Hepatocyte (in vitro differentiated cells): ENCODE measurements at places on chromosomes 2 and 18. TPM values are rescaled to one million over a fixed set of nuclear protein-coding genes. Genes with fewer than 3 reads are reported as not detected.

C2orf15 gene
- 5.9 and 10.0 TPM in 2 replicates for total RNA-seq

DNA sequence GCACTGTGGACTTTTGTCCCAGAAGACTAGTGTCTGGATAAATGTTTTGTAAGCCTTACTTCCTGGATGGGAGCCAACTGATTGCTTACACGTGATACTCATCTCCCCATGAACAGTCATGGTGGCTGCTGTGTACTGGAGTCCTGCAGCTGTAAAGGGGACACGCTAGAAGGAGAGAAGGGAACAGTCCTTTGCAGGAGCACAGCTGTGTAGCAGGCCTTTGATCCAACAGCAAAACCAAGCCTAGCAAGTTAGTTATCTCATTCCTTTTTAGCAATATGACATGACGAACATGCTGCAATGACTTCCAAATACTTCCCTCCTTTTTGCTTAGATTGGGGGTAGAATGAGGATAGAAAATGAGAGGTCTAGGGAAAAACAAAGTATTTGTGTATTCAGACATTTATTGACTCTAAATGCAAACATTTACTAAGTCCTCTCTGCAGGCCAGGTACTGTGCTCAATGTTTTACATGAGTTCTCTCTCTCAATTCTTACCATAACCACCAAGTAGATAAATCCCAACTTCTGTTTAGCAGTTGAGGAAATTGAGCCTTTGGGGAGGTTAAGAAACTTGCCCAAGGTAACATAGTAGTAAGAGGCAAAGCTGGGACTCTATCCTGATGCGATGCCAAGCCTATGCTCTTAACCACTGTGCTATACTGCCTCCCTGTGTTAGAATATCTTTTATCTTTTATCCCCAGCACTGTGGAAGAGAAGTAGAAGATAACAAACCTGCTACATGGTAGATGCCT lies 55.4 kb upstream of the CD28 start:
- peak; percentile 85 for DNase-seq

- no peak for DNase-seq
These were observed 11.6 kb downstream of the NFE2L2 start for GRCh38 chr2:177252808-177253531.

KIAA2012 gene
- 0.27 TPM in 1 of 2 replicates, not detected in the other for total RNA-seq

- DNase-seq: peak; percentile 74
These were observed 222.8 kb downstream of the SOX11 start for GRCh38 chr2:5914811-5915611.

PFN4 gene
- total RNA-seq: 0.24 and 1.2 TPM in 2 replicates

KCNG3 gene
- 0.28 and 0.57 TPM in 2 replicates for total RNA-seq

SERPINB12 gene
- not detected in 2 replicates for total RNA-seq

DNA sequence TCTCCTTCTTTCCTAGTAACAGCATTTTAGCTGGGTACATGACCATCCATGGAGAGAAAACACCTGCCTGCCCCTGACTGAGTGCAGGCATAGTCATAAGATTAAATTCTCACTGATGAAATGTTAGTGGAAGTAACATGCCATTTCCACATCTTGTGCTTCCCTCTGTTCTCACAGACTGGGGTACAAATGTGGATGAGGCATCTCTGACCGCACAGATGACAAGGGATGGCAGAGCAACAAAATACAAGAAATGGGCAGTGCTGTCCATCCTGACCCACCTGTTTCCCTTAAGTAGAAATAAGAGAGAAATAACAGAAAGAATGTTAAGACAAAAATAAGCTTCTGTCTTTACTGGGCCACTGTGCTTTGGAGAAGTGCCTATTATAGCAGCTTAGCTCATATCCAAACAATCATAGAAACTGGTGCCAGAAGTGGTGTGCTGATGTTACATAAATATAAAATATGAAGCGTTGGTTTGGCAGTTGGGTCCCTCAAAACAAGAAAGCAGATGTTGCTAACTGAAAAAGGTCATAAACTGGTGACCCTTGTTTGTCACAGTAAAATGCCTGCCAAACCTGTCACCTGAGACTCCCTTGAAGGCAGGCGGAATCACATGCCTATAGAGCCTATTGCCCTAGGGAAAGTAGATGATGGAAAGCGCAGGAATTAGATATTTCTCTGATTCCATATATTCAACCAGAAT lies 72.4 kb upstream of the CCDC150 start:
- DNase-seq: no peak

- DNase-seq: peak; percentile 30
These were observed 47.5 kb downstream of the ZNF638 start for GRCh38 chr2:71379086-71379485.

- no peak for DNase-seq
These were observed 4.4 kb downstream of the SIGLEC15 start for GRCh38 chr18:45829855-45830254.

DNA sequence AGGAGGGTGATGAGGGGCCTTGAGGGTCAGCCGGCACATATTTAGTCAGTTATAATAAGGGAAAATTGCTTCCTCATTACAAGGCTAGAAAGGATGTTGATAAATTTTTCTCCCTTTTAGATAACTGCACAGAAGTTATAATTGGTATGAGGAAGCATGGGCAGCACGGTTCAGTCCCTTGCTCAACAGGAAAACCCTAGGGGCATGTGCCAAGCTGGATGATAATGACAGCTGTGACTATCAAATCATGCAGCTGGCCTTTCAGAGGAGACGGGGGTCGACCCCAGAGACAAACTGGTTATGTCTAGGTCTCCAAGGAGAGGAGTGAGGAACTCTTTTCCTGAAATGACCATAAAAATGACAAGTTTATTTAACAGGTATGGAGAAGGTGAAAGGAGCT lies 448.1 kb upstream of the VRK2 start:
- DNase-seq: no peak

DNA sequence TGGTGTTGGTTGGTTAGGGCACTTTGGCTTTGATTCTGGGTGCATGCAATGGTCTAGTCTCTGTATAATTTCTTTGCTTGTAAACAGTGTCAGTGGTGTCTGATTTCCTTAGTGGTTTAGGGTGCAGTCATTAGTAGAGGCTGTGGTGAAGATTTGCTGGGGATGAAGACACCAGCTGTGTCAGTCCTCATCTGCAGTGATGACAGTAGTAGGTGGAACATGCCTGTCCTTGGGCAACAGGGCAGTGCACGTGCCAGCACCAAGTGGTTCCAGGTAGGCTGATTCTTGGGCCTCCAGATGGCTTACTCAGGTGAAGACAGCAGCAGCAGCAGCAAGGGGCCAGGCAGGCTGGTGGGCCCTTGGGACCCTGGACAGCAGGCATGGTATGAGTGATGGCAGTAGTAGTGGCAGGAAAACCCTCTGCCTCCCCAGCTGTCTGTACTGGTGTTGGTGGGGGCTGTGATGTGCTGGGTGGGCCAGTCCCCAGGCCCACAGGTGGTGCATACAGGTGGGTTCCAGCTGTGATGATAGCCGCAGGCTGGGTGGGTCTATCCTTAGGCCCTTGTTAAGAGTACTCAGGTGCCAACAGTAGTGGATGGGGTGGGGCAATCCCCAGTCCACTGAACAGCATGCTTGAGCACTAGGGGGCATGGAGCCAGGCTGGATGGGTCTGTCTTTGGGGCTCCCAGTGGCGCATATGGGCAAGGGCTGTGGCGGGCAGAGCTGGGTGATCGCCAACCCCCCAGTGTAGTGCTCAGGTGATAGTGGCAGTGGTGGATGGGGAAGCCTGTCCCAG lies 140.7 kb upstream of the THUMPD2 start:
- no peak for DNase-seq

RGPD5 gene
- 17.7 and 46.3 TPM in 2 replicates for total RNA-seq

- peak; percentile 3 for DNase-seq
These were observed 59.9 kb downstream of the ADI1 start for GRCh38 chr2:3459185-3460015.

STAT4 gene
- 6.1 and 6.6 TPM in 2 replicates for total RNA-seq

AQP12A gene
- total RNA-seq: not detected in 2 replicates

NT5C1B gene
- total RNA-seq: not detected in 2 replicates

GRCh38 chr2:239587841-239588240 lies 187.0 kb upstream of the HDAC4 start:
- no peak for DNase-seq

SFXN5 gene
- 25.7 and 34.6 TPM in 2 replicates for total RNA-seq

ASXL3 gene
- 6.9 and 8.7 TPM in 2 replicates for total RNA-seq

GRCh38 chr2:71555798-71556454 lies 102.6 kb downstream of the DYSF start:
- no peak for DNase-seq

RSAD2 gene
- 1.3 and 1.6 TPM in 2 replicates for total RNA-seq

DNA sequence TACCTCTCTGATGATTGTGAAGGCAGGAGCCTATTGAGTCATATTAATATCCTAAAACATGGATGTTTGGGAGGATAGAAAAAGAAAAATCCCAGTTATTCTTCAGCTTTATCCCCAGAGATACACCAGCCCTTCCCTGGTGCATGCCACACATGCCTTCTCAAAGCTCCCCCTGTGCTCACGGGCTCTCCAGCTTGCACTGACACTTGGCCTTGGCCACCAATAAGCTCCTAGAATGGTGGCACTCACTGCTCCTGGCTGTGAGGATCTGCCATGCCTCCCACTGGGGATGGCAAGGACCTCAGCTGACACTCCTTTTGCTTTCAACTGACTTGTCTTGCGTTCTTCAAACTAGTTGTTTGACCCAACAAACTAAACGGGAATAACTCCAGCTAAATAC lies 15.9 kb downstream of the SLC14A1 start:
- no peak for DNase-seq

NEU4 gene
- total RNA-seq: 6.8 and 9.3 TPM in 2 replicates

G6PC2 gene
- not detected in 2 replicates for total RNA-seq

PRSS56 gene
- not detected in 2 replicates for total RNA-seq

ST8SIA3 gene
- total RNA-seq: 0.03 and 0.04 TPM in 2 replicates

DNA sequence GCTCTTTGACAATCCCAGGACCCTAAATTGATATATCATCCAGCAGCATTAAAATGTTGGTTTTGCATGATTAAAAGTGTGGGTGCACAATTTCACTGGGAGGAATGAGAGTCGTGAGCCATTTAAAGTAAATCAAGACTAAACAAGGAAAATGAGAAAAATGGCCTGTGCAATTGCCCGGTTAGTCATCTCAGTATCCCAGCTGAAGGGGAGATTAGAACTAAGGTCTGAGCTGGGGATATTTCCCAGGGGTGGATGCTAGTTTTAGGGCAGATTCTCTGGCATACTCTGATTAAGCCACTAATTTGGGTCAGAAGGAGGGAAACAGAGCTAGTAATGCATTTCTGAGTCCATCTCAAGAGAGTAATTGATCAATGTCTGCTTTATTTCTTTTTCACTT lies 177.2 kb downstream of the EN1 start:
- no peak for DNase-seq

DNA sequence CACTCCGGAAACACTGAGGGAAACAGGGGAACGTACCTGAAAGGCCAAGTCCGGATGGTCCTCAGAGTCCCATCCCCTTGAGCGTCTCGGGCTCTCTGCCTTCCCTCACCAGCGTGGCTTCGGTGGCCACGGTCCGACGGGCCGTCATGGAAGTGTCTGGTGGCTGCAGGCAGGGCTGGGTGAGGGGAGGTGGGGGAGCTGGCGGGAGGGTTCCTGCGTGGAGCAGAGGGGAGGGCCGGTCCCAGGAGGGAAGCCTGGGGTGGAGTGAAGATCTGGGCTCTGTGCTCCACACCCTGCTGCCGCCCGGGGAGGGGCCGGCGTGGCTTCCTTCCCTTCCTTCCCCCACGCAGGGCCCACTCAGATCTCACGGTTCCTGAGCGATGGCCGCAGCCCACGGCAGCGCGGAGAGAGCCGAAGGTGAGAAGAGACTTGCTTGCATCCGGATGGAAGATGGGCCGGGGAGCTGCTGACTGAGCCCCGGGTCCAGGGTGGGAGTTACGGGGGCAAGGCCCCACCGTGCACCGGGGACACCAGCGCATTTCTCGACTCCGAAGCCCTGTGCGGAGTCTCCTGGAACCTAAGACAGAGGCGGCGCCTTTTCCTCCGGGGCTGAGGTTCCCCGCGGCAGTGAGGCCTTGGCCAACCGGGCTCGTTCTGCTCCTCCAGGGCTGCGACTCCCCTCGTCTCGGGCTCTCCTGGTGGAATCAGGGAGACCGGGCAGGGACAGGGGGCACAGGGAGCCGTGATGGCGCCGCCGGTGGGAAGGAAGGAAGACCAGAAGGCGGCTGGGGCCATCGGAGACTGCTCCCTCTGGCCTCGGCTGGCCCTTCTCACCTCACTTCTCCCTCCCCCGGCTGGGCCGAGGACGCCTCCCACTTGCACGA lies 49.1 kb downstream of the KCNF1 start:
- DNase-seq: no peak

- DNase-seq: no peak
These were observed 160.7 kb upstream of the ZSWIM2 start for GRCh38 chr2:187009483-187010239.

GRCh38 chr2:150866431-150866830 lies 379.0 kb upstream of the RND3 start:
- no peak for DNase-seq

DNA sequence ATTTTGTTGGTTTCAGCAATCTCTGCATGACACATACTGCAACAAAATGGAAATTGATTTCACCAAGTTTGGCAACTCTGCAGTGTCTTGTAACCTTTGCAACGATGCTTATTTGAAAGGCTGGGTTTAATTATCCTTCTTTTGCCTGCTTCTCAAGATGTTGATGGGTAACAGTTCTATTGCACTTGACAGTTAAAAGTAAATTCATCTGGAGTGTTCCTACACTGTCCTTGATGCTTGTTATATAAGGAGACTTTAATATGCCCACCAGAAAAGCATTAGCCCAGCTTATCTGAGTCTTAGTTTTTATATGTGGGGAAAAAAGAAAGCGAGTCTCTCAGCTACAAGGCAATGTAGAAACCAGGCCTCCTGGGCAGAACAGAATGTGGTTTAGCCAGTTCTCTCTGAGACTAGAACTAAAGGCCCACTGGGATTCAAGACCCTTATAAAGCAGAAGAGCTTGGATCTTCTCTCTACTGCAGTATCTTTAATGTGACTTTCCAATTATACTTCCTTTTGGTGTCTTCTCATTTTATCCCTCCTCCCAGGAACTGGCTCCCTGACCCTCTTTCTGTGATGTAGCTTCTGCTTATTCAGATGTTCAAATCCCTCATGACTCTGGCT lies 106.8 kb upstream of the LYPD6 start:
- no peak for DNase-seq
